HuH-7.5 (cell line): ENCODE measurements at places on chromosomes 12 and 14.
A peak's percentile ranks its signal among the peaks of the same experiment; 100 is the strongest.

- no peak for DNase-seq
Observed at GRCh38 chr14:22812744-22813143, 2.5 kb downstream of the SLC7A7 start.

DNA sequence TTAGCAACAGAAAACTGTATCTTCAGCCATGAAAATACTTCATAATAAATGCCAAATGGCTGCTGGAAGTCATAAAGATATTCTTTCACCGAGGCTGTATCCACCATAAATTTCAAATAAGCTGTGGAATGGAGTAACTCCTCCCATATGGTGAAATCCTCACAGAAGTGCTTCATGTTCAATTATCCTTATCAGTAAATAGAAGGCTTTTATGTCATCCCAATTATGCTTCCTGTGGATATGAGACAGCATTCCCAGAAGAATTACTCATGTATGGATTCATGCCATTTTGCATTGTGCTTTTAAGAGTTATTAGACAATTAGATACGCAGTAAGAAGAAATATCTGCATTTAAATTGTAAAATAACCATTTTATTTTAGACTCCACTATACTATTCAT lies 99.0 kb downstream of the RTN1 start:
- no peak for DNase-seq

- no peak for DNase-seq
Observed at GRCh38 chr12:92462527-92462926, 240.3 kb upstream of the PLEKHG7 start.

- DNase-seq, result no peak
Observed at GRCh38 chr12:91616416-91616815, 433.8 kb upstream of the DCN start.

GRCh38 chr12:11130382-11130781 lies 4.1 kb downstream of the TAS2R30 start:
- DNase-seq, result no peak

- DNase-seq, result no peak
Observed at GRCh38 chr14:73365727-73366126, 92.6 kb downstream of the NUMB start.

- DNase-seq, result no peak
Observed at GRCh38 chr12:56082382-56082781, 2.4 kb downstream of the ERBB3 start.

DNA sequence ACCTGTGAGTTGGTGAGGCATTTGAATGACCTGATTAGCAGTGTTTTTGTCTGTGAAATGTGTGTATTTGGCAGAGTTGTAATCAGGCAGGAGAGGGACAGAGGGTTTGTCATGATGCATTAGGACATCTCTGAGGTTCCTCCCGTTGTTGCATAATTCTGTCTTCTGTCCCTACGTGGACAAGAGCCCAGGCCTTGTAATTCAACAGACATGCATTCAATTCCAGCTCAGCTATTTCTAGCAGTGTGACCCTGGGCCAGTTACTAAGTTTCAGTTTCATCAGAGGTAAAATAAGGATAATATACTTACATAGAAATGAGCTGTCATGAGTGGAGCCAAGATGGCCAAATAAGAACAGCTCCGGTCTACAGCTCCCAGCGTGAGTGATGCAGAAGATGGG lies 208.6 kb downstream of the SLC38A4 start:
- DNase-seq, result no peak

DNA sequence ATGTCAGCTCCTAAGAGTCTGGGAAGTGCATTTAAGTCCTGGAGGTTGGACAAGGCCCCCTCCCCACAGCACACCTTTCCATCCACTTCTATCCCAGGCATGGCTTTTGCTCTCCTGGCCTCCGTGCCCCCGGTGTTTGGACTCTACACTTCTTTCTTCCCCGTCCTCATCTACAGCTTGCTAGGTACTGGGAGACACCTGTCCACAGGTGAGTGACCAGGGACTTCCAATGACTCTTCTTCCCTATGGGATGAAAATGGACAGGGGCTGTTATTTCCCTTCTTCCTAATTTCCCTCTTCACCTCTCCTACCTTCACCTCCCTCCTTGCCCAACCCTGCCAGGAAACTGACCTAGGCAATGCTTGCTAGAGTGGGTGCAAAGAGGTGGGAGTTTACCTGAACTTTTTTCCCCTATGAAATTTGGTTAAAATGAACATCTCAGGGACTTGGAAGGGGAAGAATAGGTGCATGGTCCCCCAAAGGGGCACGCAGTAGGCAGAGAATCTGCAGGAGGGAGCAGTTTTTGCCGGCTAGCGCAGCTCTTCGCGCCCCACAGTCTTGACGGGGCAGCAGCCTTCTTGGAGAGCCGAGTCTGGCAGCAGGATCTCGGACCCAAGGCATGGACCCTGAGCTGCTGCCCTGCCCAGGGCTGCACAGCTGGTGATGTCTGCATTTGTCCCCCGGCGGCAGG lies 9.2 kb downstream of the ARHGEF25 start:
- no peak for DNase-seq

- DNase-seq, result peak; percentile 68
Observed at GRCh38 chr12:70243510-70244371, 508 bp downstream of the CNOT2 start.

DNA sequence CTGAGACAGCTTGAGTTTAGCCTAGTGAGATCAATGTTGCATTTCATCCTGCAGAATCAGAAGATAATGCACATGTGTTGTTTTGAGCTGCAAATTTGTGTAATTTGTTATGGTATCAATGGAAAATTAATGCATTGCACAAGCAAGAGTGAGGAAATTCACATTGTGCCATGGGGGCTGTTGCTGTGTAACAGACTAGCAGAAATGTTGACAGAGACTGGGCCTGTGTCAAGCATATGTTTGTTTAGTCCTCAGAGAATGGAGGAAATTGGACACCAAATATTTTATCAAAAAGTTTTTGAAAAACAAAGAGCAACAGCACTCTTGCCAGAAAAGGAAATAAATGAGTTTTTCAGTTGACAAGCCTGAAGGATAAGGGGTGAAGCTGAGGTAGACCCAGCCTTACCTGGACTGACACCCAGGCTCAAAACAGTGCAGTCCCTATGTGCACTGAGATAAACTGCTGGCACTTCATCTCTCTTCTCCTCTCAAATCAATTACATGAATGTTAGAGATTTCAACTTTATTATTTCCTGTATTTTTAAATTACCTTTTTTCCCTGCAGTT lies 1150.0 kb downstream of the FSCB start:
- no peak for DNase-seq

GRCh38 chr12:122886851-122887818 lies 8.8 kb downstream of the VPS37B start:
- DNase-seq, result no peak

DNA sequence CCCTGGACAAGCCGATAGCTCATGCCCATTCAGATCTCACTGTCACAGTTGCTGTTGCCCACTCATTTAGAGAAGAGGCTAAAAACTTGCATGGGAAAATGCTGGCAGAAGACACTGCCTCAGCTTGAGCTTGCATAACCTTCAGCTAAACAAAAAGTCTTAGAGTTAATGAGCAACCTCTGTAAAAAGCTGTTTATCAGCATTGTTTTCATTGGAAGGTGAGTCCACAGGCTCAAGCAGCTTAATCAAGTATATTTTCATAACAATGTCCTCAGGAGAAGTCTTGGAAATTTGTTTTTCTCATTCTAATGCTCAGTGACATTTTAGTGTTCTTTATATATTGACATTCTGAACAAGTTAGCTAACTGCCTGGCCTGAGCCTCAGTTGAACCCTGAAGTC lies 872.9 kb downstream of the TMTC2 start:
- no peak for DNase-seq

- DNase-seq, result no peak
Observed at GRCh38 chr14:37411079-37411735, 183.8 kb downstream of the FOXA1 start.

- no peak for DNase-seq
Observed at GRCh38 chr12:58051378-58051777, 110.0 kb downstream of the ATP23 start.

DNA sequence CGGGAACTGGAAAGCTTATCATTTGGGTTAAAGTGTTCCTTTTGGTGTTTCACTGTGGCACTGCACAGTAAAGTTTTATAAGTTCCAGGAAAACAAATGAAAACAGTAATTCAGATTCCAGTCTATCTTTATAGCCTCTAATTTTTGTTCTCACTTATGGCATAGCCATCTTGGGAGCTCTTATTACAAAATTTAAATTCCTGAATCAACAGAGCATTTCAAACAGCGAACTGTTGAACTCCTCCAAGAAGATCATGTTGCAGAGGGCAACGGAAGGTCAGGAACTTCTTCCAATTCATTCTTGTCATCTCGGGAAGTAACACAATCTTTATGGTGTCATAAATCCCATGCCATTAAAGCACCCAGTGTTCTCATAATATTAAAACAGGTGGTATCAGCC lies 229.1 kb downstream of the KCNC2 start:
- DNase-seq, result no peak

- no peak for DNase-seq
Observed at GRCh38 chr12:6666211-6666610, 3.3 kb upstream of the ING4 start.

DNA sequence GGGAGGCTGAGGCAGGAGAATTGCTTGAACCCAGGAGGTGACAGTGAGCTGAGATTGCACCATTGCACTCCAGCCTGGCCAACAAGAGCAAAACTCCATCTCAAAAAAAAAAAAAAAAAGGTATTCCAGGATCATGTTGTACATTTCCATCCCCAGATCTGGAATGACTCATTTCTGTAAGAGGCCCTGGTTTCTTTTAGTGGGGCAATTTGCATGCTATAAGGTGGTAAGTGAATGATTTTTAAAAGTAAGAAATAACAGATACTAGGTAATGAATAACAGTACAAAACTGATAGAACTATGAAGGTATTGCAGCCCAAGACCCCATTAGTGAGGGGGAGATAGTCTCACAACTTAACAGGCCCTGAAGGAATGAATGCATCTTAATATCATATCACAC lies 17.7 kb upstream of the ADCK1 start:
- DNase-seq, result no peak

DNA sequence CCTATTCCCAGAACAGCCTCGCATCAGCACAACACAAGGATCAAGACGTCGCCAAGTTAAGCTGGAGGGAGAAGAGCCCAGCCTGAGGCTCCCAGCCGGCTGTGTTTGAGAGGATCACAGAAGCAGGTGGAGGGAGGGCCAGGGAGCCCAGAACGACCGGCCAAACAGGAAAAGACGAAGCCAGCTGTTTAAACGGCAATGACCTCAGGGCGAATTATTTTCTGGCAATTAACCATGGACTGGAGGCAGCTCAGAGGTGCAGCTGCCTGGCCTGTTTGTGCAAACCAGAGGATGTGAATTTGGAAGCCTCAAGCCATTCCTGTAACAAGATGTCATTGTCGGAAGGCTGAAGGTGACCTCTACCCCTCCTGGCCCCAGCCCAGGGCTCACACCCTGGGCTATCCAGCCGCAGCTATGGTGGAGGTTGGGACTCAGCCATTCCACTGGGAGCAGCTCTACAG lies 175.8 kb upstream of the PRMT8 start:
- no peak for DNase-seq

- no peak for DNase-seq
Observed at GRCh38 chr12:132615579-132616038, 3.0 kb upstream of the P2RX2 start.

GRCh38 chr14:20415782-20416206 lies 2.5 kb upstream of the TEP1 start:
- DNase-seq, result no peak

- no peak for DNase-seq
Observed at GRCh38 chr14:65867333-65867732, 454.8 kb downstream of the FUT8 start.

GRCh38 chr14:104113631-104114420 lies 24.6 kb upstream of the KIF26A start:
- DNase-seq, result no peak

- no peak for DNase-seq
Observed at GRCh38 chr14:105220699-105221597, 27.4 kb upstream of the BTBD6 start.

DNA sequence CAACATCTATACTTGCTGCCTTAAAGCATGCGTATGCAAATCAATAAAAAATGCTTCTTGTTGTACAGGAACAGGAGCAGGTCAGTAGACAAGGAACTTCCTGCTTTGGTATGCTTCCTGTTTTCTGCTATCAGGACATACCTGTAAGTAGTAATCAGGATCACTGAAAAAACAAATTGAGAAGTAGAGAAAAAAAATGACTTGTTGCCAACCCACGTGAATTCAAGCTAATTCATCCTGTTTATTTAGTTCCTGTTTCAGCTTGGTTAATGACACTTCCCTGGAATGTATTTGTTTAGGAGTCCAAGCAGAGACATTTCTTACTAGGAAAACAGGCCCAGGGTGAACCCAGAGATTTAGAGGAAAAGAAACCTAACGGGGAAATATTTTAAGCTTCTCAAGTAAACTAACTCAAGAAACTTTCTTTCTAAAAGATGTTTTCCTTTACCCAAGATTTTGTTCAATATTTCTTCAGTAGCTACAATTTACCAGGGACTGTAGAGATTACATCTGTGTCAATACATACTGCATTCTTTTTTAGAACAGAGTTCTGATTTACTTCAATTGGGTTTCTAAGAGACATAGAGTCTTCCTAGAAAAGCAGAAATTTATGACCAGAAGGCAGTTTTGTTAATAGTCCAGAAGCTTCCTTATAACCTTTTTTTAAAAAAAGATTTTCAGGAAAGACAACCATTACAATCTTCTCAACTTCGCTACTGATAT lies 124.2 kb downstream of the PAWR start:
- peak; percentile 66 for DNase-seq

DNA sequence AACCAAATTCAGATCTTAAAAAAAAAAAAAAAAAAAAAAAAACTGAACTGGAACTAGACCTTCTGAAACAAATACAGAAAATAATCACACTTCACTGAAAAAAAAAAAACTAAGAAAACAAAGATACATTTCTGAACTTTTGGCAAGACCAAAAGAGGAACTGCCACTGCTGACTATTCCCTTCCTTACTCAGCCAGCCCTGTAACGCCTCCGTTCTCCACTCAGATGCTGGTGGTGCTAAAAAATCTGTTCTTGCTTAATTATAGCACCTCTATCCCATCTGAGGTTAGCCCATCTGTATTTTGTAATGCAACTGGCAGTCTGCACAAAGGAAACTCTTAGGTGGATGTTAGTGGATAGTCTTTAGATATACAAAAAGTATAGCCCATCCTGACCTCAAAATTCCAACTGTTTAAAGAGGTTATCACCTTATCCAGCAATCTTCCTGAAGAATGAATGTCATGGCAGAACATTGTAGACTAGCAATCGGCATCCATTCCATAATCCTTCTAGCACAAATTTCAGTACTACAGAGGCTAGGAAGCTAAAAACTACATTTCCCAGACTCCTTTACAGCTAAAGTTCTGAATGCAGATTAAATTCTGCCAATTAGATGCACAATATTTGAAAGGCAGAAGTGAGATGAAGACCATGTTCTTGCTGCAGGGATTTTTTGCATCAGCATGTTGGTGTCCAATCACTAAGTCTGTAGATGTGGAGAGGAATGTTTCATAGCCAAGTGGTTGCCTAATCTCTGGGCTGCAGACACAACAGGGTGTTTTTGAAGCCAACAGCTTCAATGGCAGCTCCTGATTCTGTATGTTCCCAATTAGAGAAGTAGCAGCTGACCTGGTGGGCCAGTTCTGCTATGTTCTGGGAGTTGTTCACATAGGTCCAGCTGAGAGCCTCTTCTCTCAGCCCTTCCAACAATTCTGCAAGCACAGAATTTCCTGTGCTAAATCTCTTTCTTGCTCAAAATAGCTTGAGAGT lies 5.7 kb downstream of the MAP3K9 start:
- DNase-seq, result no peak
